ENCODE measurements at places on chromosomes 12 and 14.
A peak's percentile ranks its signal among the peaks of the same experiment; 100 is the strongest.

DNA sequence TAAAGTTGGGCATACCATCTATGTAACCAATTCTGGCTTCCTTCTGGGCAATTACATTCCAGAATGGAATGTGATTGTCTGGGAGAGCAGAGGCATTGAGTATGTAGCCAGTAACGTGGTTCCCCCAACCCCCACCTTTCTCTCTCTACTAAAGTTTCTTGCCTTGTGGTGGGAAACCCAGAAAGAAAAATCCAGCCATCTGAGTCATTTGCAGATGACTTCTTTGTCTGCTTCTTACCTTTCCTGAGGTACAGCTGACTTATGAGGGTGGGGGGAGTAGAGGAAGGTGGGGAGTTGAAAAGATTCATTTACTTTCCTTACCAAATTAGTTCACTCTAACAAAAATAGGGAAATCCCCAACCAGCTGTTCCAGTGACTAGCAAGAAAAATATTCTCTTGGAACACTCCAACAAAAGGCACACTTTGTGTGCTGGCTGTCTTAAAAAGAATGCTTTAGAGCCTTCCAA lies 112.1 kb upstream of the FRMD6 start:
- peak; percentile 95 for DNase-seq

- DNase-seq, result no peak
Observed at GRCh38 chr12:51399891-51400290, 8.7 kb upstream of the GALNT6 start.

GRCh38 chr12:98399532-98399931 lies 115.9 kb upstream of the TMPO start:
- peak; percentile 72 for DNase-seq

GRCh38 chr12:31585271-31585670 lies 5.7 kb downstream of the DENND5B start:
- DNase-seq, result no peak

DNA sequence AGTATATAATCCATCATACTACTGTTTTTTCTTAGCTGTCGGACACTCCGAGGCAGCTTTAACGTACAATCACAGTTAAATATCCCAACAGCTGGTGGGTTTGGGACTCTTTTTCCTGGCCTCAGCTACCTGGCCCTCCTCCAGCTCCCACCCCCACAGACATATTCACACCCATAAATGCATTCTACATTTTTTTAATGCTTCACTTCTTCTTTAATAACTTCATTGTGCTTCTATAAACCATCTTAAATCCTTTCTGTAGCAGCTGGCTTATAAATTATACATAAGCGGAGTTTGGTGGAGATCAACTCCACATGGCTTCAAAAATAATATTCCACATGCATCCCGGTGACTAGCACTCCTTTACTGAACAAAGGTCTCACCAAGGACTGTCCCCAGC lies 33.3 kb downstream of the TDG start:
- no peak for DNase-seq

DNA sequence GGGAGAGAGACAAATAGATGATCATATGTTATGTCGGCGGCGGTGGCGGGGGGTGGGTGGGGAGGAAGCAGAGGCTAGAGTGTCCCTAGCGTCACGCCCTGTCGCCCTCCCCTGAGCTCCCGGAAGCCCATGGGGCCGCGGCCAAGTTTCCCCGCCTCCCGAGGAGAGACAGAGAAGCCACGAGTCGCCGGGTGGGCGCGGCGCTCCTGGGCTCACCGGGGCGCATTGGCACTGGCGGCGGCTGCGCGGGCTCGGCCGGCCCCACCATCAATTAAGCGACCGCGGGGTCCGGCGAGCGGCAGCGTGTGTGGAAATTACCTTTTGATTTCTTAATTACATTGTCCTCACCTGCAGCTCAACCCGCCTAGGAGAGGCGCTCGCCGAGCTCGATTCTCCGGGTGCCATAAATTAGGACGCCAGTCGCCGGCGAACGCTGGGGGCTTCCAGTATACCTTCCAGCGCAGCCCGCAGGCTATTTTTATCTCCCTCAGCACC lies 119.9 kb upstream of the LHX5 start:
- DNase-seq, result no peak

DNA sequence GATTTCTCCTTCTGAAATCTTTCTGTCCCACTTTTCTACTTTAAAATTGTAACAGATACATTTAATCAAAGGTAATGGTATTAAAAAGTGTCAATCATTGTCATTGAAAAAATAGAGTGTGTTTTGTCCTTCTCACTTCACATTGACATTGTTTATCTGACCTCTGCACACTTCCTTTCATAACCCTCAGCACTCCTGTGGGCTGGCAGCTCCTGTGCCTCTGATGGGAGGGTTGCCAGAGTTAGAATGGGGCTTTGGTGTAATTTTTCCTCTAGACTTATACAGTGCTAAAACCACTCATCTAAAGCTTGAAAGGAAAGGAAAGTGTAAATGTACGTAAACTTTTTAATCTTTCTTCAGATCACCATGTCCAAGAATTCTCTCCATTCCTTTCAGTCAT lies 23.7 kb downstream of the KCNA1 start:
- no peak for DNase-seq

- DNase-seq, result peak; percentile 38
Observed at GRCh38 chr12:10867381-10867780, 16.7 kb downstream of the PRH1 start.

- peak; percentile 95 for DNase-seq
Observed at GRCh38 chr12:103799857-103800771, 40.9 kb downstream of the NT5DC3 start.

- DNase-seq, result peak; percentile 100
Observed at GRCh38 chr12:122888232-122888752, 7.6 kb downstream of the VPS37B start.

GRCh38 chr14:106842687-106843086 lies 1316.3 kb downstream of the TMEM121 start:
- DNase-seq, result no peak

DNA sequence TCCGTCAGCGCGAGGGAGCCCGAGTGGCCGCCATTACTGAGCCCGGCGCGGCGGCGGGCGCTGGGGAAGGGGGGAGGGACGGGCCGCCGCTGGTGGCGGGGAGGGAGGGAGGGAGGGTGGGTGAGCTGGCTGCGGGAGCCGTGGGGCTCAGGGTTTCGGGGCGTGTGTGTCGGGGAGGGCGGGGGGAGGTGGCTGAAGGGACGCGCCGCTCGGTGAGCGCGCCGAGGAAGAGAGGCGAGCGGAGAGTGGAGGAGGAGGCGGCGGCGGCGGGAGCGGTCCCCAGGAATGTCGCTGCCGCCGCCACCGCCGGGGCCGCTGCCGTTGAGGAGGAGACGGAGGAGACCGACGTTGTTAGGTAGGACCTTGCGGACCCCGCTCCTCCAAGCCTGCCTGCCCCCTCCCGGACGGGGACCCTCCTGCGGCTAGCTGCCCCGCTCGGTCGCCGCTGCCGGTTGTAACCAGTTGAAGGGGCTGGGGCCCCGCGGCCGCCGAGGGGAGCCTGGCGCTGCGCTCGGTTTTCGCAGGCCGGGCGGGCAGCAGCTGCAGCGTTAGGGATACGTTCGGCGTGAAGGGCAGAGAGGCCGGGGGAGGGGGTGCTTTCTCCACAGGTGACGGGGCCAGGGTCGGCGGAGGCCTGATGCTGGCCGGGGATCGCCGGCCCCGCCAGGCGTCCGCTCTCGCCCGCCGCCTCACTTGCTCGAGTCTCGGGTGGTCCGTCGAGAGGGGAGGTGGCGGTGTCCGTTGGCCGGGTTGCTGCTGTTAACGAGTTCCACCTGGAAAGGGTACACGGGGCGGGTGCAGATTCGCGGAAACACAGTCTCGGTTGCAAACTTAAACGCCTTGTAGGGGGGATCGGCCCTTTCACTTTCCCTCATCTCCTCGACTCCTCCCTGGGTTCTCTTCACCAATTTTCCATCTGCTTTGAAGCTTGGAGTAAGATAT lies at the start of gene ARHGAP5:
Gene ARHGAP5 (plus strand): TSS at position 224 of the 942 bp plus-strand sequence. CDS start 13,366 bp downstream, outside the sequence.
- no peak for DNase-seq

DNA sequence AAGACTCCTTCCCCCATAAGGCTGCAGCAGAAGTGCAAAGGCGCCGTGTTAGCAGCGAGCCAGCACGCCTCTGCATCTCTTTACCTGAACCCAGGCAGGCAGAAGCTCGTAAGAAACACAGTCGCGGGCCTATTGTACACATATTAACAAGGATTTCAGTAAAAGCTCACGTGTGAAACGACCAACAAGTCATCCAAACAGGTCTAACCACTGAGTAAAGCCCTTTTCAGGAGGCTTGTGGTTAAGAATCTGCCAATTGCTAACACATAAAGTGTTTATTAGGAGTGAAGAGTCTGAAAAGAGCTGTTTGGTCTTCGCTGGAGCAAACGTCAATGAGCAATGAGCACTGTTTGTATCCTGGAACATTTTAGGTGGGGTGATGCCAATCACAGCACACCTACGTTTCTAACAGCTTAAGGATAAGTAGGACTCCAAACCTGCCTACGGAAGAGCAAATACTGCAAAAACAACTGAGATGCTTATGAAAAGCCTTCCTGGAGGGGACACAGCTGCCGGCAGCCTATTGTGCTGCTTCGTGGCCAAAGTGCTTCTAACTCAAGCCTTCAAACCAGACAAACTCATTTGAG lies 43.1 kb downstream of the PRKAB1 start:
- peak; percentile 79 for DNase-seq

- DNase-seq, result peak; percentile 71
Observed at GRCh38 chr14:74514471-74514941, 20.9 kb downstream of the ISCA2 start.

- peak; percentile 43 for DNase-seq
Observed at GRCh38 chr14:47277703-47278102, 397.7 kb downstream of the MDGA2 start.

DNA sequence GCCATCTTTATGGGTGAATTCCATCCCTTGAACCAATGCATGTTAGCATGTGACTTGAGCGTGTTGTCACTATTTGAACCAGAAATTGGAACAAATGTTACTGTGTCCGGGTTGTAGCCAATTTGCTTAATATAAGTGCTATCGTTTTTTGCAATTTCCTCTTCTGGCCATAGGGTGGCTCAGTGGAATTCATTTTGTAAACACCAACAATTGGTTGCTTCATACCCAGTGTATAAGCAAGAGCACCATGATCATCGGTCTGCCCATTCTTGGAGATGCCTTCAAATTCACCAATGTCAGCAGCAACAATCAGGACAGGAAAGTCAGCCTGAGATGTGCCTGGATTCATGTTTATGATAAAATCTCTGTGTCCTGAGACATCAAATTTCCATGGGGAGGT lies 5.0 kb upstream of the NEDD1 start:
- no peak for DNase-seq

- DNase-seq, result no peak
Observed at GRCh38 chr12:32104572-32105355, 1.9 kb upstream of the BICD1 start.

GRCh38 chr12:111359231-111359913 lies 9.5 kb downstream of the PHETA1 start:
- no peak for DNase-seq
